ENCODE measurements at places on chromosomes 4 and X. TPM values are rescaled to one million over a fixed set of nuclear protein-coding genes. Genes with fewer than 3 reads are reported as not detected.

The HSD17B13 gene
- total RNA-seq: 0.14 TPM

The VCX gene
- total RNA-seq: not detected

The SRPX gene
- not detected for total RNA-seq

The HTRA3 gene
- not detected for total RNA-seq

The C4orf51 gene
- not detected for total RNA-seq

The RAB41 gene
- total RNA-seq: not detected

The STOX2 gene
- 0.19 TPM for total RNA-seq

The ABCG2 gene
- 0.28 TPM for total RNA-seq

The BEX4 gene
- total RNA-seq: 25.0 TPM

The RS1 gene
- not detected for total RNA-seq

The ZNF41 gene
- 6.1 TPM for total RNA-seq

The ERCC6L gene
- total RNA-seq: 6.5 TPM

The GUCY2F gene
- total RNA-seq: not detected

The SOWAHD gene
- 0.46 TPM for total RNA-seq

The SGMS2 gene
- total RNA-seq: 0.22 TPM

The CXCL1 gene
- not detected for total RNA-seq

The BEX5 gene
- total RNA-seq: 5.4 TPM

The P2RY4 gene
- 0.69 TPM for total RNA-seq

The HEPH gene
- total RNA-seq: 0.22 TPM

The ABCD1 gene
- total RNA-seq: 8.0 TPM

The MBNL3 gene
- total RNA-seq: 15.7 TPM

The TMEM144 gene
- total RNA-seq: not detected
